ENCODE measurements at places on chromosomes 7 and 10.

GRCh38 chr10:93160829-93161228 is 87.1 kb downstream of the CYP26A1 start:
- DNase-seq = no peak

- DNase-seq = no peak
These were observed 85.1 kb downstream of the PAXIP1 start for GRCh38 chr7:154917808-154918160.

DNA sequence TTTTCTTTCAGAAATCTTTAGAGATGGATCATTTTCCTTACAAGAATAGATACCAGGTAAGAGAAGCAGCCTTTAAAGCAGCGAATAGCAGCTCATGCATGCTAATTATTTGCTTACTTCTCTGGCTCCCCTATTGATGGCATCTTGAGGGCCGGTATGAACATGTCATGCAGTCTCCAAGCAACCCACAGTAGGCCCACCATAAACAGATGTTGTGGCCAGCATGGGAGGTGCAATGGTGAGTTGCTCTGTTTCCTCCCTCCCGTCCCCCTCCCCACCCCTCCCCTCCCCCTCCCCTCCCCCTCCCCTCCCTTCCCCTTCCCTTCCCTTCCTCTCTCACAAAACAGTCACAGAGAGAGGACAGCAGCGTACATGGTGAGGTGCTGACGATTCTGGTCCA is 9.7 kb upstream of the ZNF273 start:
- DNase-seq = no peak

- no peak for DNase-seq
These were observed 56.8 kb downstream of the EPDR1 start for GRCh38 chr7:37977243-37977642.

DNA sequence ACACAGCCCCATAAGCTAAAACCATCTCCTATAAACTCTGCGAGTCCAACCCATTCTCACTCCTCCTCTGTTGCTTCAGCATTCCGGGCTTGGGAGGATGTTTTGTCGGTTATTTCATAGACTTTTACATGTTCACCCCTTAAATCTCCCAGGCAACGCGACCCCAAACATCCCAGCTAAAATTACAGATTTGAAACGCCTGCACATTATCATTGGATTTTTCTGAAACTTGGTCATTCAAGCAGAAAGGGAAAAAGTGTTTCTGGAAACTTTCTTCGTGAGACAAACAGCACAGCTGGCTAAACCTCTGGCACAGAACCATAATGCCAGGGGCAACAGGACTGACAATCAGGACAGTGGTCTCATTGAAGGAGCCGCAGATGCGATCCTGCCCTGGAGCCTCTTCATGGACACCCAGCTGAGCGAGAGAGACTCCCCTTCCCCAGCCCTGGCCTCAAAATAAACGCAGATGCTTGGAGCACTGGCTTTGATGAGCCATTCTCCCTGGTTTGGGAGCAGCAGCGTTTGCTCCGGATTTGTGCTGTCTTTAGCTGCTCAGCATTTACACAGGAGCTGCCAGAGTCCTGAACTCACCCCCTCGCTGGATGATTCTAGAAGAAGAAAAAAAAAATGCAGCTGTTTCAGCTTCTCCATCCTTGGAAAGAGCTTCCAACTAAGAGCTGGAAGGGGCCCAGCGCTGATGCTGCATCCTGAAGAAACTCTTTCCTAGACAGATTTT is 30.1 kb downstream of the AFAP1L2 start:
- no peak for DNase-seq

DNA sequence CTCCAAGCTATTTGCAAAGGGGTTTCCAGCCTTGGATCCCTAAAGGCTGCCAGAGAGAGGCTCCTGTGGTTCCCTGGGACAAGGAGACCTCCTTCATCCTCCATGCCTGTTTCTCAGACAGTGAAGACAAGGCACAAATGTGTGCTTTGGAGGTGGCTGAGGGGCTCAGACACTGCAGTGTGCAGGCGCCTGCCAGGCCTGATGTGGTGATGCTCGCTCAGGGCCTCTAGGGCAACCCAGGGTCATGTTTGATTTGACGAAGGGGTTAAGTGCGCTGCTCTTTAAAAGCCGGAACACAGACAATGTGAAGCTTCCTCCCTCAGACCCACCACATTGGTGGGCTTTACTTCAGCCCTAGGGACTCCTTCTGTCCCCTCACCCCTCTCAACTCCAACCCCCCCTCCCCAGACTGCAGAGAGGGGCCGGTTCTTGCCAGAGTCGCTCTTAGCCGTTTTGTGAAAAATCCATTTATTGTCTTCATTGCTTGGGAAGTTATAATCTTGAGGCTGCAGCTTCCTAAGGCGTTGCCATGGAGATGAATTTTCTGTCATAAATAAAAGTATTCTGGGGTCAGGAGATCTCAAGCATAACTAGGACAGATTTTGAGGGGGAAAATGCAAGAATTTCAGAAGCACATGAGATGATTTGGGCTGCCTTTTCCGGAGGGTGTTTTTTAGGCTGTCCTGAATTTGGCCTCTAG is 35.8 kb downstream of the PDGFA start:
- no peak for DNase-seq
